Activated CD4-positive, alpha-beta T cell treated with anti-CD3 and anti-CD28 coated beads, Interleukin-2, amount 50 U/mL, for 4 hours (primary cell): ENCODE measurements at places on chromosomes 2 and 18.

- DNase-seq, result no peak
Measured at GRCh38 chr2:175007510-175007909, 2.3 kb upstream of the CHN1 start.

DNA sequence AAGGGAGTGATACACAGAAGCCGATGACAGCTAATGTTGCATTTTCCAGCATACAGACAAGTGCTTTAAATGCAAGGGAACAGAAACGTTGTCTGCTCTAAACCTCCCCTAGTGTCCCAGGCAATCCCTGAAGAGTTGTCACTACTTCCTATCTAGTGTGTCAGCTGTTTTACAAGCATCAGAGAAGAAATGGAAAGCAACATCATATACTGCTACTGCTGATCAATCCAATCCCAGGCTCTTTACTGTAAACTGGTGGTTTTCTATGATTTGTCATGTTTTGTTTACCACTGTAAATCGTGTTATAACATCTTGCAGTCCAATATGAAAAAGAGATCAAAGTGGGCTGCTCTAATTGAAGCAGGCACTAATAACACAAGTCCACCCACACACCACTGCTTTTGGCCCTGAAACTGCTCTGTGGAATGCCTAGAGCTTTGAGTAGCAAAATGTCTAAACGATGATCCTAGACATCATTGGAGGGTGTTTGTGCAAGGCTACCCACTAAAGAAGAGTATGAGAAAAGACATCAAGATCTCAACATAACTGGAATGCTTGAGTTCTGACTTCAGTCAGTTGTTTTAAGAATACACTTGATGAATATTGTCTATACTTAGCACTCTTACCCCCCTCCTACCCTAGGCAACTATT, 18.1 kb upstream of the ROCK1 start:
- no peak for DNase-seq

DNA sequence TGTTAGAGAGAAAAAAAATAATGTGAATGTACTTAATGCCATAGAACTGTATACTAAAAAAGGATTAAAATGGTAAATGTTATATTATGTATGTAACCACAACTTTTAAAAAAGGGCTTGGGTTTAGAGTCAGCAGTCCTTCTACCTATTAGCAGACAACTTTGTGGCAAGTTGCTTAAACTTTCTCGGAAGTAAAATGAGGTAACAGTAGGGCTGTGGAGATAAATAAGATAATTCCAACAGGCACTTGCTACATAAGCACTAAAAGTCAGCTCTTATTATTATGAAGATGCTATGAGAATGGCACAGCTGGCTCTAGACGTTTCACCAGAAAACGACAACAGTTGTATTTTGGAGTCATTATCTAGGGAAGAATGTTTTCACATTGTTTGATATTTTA, 31.3 kb downstream of the AAK1 start:
- no peak for DNase-seq

DNA sequence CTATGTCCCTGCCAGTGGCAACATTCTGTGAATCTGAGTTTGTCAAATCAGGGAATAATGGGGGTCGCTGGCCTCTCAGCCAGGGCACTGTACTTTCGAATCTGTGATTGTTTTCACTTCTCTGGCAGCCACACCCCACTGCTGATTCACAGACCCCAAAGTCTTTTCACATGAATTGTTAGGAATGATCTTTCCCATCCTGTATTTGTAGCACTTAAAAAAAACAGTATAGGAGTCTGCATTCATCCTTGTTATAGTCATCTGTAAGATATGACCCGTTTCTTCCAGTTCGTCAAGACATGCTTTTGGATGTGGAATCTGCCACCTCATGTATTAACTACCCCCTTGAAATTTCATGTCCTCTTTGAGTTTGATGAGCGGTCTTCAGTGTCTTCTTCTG, 928 bp downstream of the NAGK start:
- DNase-seq, result no peak

DNA sequence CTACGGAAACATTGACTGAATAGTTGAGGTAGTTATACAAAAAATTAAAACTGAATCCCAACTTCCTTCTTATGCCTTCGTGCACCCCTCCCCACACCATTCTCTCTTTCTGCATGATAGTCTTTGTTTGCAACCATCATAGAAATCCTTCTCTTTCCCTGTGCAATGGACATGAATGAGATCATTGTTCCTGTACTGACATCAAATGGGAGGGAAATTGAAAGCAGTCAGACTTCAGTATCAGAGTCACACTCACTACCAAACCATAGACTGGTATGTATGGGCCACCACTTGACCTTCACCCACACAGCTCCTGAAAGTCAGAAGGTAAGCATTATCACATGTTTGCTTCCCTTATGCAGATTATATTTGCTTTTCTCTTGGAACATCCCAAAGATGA, 782.8 kb downstream of the BCL11A start:
- no peak for DNase-seq
